Renal pelvis (tissue), 12 donors: ENCODE measurements at places on chromosomes 1 and 21.

DNA sequence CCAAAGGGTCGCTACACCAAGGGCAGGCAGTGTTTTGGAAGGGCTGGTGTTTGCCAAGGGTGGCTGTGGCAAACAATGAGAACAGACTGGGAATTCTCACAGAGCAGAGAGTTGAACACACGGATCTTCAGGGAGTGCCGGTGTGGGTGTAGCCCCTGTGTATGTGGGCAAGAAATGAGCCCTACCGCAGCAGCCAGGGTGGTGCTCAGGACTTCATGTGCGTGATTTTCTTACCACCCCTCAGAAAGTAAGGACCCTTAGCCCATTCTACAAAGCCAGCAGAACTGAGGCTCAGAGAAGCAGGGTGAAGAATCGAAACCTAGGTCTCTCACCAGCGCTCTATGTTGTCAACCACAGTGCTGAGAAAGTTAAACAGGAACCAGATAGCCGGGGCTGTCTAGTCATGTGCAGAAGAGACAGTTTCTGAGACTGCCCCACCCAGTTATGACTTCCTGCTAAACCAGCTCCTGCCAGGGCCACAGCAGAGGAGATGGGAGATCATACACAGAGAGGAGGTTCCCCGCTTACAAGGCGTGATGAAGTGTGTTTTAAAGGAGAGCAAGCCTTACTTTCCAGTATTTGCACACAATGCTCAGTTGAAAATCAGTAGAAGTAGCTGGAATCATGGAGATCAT, 21.9 kb upstream of the MORC3 start:
- no peak for DNase-seq

DNA sequence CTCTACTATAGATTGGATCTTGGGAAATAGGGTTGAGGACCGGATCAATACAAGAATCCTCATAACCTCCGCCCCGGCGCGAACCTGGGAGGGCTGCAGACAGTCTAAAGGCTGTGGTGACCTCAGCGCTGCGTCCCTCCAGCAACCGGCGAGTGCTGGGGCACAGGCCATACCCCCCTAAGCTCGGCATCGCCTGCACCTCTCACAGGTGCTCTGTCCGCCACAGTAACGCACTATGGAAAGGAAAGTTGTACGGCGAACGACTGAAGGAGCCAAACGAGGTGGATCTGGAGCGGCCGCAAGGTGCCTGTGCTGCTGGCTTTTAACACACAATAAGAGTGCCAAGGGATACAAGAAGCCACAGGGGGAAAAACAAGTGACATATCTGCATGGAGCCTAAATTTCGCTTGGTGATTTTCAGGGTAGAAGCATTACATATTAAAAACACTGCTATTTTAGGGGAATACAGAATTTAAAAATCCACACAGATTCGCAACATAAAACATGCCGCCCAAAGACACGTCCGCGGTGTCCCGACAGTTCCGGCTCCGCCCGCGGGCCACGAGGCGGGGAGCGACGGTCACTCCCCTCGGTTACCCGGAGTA, 1.4 kb upstream of the RBM15 start:
- DNase-seq, result no peak

- DNase-seq, result no peak
Measured at GRCh38 chr1:29646161-29646775, 409.9 kb downstream of the PTPRU start.

GRCh38 chr1:211309617-211310016, 17.0 kb upstream of the TRAF5 start:
- no peak for DNase-seq

GRCh38 chr1:30868833-30869435, 39.6 kb downstream of the SDC3 start:
- DNase-seq, result no peak

- no peak for DNase-seq
Measured at GRCh38 chr1:17833661-17834501, 78.7 kb downstream of the ACTL8 start.

DNA sequence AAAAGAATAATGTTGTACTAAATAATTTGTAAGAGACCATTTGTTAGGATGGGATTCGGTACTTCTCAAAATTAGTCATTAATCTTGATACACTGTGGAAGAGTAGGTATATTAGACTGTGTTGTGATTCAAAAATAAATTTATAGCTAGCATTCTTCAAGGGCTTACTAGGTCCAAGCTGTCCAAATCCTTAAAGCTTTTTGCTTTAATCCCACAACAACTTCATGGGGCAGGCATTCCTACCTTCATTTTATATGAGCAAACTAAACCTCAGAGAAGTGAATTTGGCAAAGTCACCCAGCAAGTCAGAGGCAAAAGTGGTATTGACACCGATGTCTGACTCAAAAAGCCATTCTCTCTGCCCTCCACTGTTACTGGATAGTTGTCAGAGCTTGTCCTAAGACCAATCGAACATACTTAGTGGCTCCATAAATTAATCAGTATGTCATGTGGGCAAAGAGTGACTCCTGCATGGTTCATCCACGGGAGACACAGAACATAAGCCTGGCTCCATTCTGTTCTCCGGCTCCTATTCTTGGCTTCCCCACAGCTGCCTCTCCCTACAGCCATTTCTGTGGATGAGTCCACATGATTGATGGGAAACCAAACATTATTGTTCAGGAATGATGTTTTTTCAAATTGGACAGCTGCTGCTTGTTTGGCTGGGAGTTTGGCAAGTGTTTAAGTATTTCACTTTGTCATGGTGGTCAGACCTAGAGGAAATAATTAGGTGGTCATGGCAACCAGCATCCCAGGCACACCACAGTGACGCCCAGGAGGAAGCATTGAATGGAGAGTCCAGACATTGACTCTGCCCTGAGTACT, 133.4 kb upstream of the FGGY start:
- DNase-seq, result no peak

GRCh38 chr1:39690794-39691382, 345 bp downstream of the HPCAL4 start:
- DNase-seq, result no peak

DNA sequence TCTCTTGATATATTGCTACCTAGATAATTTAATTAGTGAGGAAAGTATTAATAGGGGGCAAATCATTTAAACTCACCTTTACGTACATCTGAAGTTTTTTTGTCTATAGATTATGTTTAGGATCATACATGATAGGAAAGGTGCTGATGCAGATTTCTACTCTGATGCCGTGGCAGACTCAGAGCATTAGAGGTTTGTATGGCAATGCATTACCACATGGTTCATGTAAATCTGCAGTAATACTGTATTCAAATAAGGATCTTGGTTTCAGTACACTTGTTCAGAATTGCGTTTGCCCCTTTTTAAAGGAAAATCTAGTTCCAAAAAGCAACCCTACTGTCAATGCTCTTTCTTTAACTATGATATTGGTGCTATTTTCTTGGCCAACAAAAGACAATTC, 288.3 kb downstream of the PTPRC start:
- DNase-seq, result no peak

GRCh38 chr1:33683913-33684312, 180.0 kb upstream of the HMGB4 start:
- DNase-seq, result peak; percentile 1

GRCh38 chr1:224245188-224245587, 62.1 kb downstream of the DEGS1 start:
- DNase-seq, result peak; percentile 19

- no peak for DNase-seq
Measured at GRCh38 chr1:21655748-21656147, 13.4 kb downstream of the RAP1GAP start.

- DNase-seq, result no peak
Measured at GRCh38 chr21:38392661-38393060, 105.6 kb downstream of the ERG start.

GRCh38 chr1:102151242-102151641, 154.5 kb upstream of the OLFM3 start:
- no peak for DNase-seq

DNA sequence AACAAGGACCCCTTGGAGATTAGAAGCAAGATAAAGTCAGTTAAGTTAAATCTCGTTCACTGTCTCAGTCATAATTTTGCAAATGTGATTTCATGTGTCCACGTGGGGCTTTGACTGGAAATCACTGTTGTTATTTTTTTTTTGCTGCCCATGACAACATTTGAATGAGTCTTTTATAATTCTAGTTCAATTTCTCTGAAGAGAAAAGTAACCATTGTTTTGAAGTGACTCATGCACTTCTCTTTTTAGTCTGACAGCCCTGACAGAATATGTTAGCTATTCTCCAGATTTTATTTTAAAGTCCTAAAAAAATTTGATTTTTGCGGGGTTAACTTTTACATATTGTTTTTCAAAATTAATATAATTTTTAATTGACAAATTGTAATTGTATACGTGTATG, 30.7 kb upstream of the NLRP3 start:
- no peak for DNase-seq

- DNase-seq, result no peak
Measured at GRCh38 chr1:156754219-156754618, 2.7 kb upstream of the HDGF start.

DNA sequence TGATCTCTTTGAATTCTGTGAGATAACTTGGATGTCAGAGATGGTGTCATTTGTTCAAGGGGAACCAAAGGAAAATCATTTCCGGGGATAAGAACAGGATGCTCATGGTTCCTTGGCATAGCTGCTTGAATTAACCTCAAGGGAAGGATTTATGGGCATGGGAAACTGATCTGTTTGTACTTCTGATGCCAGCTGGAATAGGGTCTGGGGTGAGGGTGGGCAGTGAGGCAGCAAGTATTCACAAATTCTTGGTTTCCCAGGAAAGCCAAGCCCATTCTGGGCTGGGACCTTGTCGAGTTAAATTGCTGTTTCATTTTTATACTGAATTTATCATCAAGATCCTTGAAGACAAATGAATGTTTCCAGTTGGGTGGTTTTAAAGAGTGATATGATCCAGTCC, 14.1 kb downstream of the INTS3 start:
- peak; percentile 86 for DNase-seq

- DNase-seq, result no peak
Measured at GRCh38 chr1:241639623-241640148, 483 bp downstream of the CHML start.

GRCh38 chr1:91929250-91929649, 20.0 kb upstream of the BRDT start:
- DNase-seq, result peak; percentile 26

DNA sequence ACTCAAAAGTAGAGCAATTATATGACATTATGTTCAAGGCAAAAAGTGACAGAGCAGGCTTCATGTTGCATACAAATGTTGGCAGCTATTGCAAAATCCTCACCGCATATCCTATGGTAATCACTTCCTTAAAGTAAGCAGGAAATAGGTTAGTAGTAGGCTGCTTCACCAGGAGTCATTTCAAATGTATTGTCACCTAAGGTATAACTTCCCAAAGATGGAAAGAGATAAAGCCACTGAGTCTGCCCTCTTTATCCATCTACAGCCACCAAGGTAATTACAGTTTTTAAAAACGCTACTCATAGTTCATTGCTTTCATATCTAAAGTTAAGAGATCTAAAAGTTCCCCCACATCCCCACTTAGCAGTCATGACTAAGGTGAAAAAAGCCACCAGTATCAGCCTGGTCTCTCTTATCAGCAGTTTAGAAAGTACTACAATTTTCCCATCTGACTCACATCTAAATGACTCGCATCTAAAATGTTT, 31.6 kb upstream of the UBE2U start:
- no peak for DNase-seq

- DNase-seq, result no peak
Measured at GRCh38 chr21:28871388-28872010, 121.2 kb downstream of the LTN1 start.

DNA sequence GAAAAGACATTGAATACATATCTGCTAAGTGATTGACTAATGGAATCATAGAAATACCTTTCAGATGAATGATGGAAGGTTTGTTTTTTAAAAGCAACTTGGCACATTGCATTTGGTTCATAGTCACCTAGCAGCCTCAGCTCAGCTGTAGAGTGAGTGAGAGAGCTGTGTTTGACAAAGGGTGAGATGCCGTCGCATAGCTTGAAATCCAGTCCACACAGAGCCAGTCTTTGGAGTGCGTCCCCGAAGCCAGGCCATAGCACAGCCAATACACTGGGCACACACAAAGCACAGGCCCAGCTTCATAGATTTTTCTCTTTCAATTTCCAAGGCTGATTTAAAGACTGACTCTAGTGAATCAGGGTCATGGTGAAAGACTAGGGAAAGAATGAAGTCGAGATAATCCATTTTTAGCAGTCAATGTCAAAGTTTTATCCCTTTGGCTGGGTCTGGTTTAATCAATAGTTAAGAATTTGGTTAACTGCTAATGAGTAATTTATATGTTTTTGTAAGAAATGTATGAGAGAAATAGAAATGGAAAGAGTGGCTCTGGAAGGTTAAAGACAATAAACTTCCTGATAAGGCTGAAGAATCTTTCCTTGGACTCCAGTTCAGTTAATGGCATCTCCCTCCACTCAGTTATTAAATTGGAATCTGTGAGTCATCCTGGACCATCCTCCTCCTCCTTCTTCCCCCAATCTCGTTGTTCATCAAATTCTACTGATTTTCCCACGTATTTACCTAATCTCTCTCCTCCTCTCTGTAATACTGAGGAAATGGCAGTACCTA, 101.2 kb upstream of the IRF2BP2 start:
- no peak for DNase-seq

- no peak for DNase-seq
Measured at GRCh38 chr1:28113242-28113572, 24.8 kb upstream of the EYA3 start.

GRCh38 chr1:205948886-205949285, 5.6 kb upstream of the SLC26A9 start:
- no peak for DNase-seq

GRCh38 chr1:172967936-172968335, 82.8 kb downstream of the TNFSF18 start:
- no peak for DNase-seq

- DNase-seq, result no peak
Measured at GRCh38 chr1:11279630-11280029, 6.6 kb downstream of the UBIAD1 start.

GRCh38 chr1:54459140-54459539, 52.9 kb upstream of the SSBP3 start:
- no peak for DNase-seq

DNA sequence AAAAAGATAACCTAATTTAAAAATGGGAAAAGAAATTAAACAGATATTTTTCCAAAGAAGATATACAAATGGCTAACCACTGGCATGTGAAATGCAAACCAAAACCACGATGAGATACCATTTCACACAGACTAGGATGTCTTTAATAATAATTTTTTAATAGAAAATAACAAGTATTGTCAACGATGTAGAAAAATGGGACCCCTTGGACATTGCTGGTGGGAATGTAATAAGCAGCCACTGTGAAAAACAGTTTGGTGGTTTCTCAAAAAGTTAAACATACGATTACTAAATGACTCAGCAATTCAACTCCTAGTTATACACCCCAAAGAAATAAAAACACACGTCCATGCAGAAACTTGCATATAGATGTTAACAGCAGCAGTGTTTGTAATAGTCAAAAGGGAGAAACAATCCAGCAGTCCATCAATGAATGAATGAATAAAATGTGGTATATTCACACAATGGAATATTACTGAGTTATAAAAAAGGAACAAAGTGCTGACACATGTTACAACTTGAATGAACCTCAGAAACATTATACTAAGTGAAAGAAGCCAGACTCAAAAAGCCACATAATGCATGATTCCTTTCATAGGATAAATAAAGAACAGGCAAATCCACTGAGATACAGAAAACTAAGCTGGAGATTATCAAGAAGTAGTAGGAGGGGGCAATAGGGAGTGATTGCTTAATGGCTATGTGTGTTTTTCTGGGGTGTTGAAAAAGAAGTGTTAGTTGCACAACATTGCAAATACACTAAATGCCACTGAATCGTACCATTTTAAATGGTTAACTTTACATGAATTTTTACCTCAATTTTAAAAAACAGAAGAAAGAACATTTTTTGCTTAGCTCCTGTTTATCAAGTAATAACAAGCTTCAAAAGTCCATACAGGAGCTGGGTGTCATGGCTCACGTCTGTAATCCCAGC, 4.1 kb downstream of the PPT1 start:
- no peak for DNase-seq
